Activated naive CD4-positive, alpha-beta T cell (primary cell): ENCODE measurements at places on chromosomes 5 and 9.

DNA sequence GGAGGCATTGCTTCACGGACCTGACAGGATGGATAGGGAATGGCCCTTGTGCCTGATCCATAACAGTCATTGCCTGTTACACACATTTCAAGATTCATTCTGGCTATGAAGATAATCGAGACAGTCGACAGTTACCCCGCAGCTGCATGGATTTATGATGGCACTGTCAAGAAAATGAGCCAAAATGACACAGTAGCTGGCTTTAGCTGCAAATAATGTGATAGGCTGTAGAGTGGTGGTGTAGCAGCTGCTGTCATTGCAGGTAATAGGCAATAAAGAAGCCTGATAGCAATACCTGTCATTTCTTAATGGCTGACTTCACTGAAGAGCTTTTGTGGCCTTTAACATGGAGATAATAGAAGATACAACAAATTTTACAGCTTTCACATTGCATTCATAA, 1085.2 kb upstream of the ARRDC3 start:
- DNase-seq = no peak

DNA sequence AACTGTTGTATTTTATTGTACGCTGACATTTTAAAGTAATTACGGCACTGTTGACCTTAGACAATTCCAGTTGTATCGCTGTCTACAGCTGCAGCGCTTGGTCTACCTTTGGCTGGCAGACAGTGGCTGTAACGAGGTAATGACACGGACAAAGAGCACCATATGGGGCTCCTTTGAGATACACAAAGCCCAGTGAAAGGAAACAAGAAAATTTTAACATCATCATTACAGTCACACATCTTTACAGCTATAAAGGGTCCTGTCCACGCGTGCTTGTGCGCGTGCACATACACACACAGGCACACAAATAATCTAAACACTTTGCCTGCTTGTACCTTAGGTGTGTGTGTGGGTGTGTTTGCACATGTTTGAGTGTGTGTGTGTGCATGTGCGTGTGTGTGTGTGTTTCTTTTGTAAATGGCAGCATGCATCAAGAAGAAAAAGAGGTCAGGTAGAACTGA, 946.0 kb downstream of the NR2F1-AS1 start:
- no peak for DNase-seq

DNA sequence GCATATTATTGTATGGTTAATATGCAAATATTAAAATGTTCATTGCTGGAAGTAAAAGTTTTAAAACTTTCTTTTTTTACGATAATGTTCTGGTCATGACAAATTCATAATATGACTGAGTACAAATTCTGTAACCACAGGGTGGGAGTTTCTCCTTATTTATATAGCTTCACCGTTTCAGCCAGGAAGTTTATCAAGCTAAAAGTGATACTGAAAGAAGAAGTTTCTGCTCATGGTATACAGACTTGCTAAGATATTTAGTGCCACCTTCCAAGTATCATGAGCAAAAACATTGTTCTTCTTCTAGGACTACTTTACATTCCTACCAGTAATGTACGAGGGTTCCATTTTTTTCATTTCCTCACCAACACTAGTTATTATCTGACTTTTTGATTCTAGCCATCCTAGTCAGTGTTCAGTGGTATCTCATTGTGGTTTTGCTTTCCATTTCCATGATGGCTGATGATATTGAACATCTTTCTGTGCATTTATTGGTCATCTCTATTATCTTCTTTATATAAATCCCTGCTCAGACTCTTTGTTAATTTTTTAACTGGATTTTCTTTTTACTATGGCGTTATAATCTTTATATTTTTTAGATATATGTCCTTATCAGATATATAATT, 94.2 kb upstream of the PRRC1 start:
- DNase-seq = no peak

DNA sequence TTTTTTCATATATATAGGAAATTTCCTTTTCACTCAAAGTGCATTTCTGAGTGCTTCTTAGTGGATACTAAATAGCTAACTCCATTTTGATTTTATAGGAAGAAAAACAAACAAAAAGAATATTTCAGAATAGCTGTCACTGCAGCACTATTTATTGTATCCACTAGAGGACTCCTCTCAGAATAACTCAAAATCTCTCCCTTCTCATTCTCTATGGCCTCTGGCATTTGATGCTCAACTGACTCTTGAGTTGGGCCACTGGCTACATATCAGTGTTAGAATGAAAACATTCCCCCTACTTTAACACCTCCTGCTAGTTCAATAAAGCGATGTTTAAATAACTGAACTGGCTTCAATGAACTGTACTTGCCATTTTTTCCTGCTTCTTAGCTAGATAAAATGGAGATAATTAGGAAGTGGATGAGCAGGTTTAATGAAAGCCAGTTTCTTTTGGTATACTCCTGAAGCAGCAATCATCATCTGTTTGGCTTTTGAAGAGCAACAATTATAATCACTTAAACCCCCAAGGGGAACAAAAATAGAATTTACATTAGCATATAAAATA, 16.6 kb upstream of the ELAVL2 start:
- no peak for DNase-seq

- no peak for DNase-seq
Measured at GRCh38 chr9:114722081-114722621, 40.2 kb upstream of the TEX48 start.

DNA sequence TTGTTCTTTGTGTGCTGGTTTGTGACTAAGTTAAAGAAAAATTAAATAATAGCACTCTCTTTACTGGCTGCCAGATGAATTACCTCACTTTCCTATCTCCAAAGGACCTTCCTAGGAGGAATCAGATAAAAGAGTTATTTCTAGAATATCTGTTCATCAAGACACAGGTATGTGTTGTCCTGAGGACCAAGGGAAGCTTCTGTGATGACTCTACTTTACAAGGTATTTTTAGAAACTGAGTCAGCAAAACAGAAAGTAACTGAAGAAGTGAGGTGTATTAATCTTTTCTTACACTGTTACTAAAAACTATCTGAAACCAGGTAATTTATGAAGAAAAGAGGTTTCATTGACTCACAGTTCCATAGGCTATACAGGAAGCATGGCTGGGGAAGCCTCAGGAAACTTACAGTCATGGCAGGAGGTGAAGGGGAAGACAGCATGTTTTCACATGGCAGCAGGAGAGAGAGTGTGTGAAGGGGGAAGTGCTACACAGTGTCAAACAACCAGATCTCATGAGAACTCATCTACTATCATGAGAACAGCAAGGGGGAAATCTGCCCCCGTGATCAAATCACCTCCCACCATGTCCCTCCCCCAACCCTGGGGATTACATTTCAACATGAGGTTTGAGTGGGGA, 189.2 kb upstream of the DMAC1 start:
- no peak for DNase-seq

- no peak for DNase-seq
Measured at GRCh38 chr5:140035881-140036280, 7.2 kb downstream of the NRG2 start.

- DNase-seq = no peak
Measured at GRCh38 chr9:98488571-98489312, 220.0 kb downstream of the GABBR2 start.

GRCh38 chr5:54692631-54693030, 175.1 kb downstream of the SNX18 start:
- no peak for DNase-seq

DNA sequence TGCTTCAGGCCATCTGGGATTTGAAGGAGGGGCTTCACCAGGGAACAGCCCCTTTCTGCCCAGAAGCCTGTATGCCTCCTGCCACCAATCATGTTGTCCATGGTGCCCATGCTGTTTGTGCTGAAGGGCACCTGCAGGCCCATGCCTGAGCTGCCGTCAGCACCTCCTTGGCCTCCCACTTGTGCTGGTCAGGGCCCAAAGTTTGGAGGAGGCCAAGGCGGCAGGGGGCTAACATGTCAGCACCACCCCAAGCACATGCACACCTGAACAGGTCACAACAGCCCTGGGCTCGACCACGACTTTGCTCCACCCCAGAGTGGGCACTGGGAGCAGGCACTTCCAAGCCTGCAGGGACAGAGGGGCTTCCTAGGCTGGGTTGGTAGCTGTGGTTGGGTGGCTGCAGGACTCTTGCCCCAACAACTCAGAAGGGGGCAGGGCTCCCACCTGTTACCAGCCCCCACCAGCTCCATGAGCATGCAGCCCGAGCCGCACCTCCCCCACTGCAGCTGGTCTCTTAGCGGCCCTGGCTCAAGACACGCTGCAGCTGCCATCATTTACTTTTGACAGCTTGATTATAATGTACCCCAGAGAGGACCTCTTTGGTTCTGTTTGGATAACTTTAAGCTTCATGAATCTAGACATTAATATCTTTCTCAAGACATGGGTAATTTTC, 19.8 kb upstream of the NFIL3 start:
- no peak for DNase-seq

- no peak for DNase-seq
Measured at GRCh38 chr9:134521817-134522501, 119.6 kb upstream of the COL5A1 start.

DNA sequence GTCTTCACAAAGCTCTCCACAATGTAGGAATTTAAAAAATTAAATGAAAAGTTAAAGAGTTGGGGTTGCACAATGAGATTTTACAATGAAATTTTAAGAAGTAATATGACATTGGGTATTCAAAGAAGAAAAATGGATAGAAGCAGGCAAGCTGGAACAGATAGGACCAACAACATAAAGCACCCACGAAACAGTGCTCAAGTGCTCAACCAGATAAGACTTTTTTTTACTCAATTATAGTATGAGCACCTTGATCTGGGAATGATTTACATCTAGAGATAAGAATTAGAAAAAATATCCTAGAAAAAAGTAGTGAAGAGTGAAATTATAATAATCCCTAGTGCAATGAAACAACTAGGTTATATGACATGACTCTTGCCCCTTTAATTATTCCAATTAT, 1670.1 kb upstream of the ACO1 start:
- DNase-seq = no peak

- DNase-seq = no peak
Measured at GRCh38 chr5:62017092-62017491, 288.9 kb upstream of the KIF2A start.

- no peak for DNase-seq
Measured at GRCh38 chr9:113289091-113289490, 13.6 kb downstream of the PRPF4 start.

- DNase-seq = no peak
Measured at GRCh38 chr9:91923145-91923544, 26.9 kb downstream of the ROR2 start.

- no peak for DNase-seq
Measured at GRCh38 chr5:164256351-164256750, 750.9 kb downstream of the MAT2B start.

DNA sequence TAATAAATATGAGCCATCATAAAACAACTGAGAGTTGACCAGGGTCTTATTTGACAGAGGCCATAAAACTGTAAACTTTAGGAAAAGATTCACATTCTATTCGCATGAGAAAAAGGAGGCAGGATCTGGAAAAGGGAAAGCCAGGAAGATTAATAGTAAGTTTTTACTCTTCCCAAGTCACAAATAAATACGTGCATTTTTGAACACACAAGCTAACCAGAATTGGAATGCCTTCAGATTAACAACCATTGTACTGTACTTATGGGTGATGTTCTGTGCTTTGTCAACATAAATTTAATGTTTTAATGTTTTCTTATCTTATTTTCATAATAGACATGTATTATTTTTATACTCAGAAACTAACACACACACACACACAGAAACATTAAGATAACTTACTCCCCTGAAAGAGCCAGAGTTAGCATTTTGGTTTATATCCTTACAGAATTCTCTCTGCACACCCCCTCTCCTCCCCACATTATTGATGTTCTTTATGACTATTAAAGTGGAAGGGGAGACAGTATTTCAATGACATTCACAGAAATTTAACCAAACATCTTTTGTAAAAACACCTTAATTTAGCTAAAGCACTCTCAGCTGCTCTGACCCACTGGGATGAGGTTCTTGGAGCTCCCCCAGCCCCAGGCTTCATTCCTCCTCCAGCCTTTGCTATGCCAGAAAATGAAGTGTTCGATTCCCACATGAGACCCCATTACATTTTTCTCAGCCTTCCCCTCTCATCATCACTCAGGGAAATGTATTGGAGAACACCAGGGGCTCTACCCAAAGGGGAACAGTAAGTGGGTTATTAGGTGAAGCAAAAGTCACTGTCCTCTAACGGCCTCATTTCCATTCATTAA, 155.5 kb downstream of the ESM1 start:
- no peak for DNase-seq

- DNase-seq = peak; percentile 13
Measured at GRCh38 chr9:127505396-127506116, 54.2 kb downstream of the LRSAM1 start.

GRCh38 chr5:19910136-19910535, 77.9 kb downstream of the CDH18 start:
- no peak for DNase-seq

GRCh38 chr9:28779243-28779642, 1206.0 kb upstream of the C9orf72 start:
- no peak for DNase-seq

DNA sequence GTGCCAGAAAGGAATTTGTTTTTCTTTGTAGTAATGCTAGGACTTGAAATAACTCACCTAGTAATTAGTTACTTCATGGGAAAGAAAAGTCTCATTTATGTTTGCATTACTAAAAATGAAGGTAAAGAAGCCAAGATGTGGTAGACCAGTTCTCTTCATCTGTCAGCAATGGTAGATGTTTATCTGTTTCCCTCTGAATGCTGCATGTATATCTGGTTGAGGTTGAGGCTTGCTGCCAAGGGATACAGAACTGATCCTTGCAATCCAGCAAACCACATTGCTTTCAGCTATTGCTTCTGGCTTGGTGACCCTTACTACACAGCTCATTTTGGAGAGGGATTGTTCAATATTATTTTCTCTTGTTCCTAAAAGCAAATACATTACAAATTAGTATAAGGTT, 73.6 kb downstream of the ZNF474 start:
- DNase-seq = no peak

DNA sequence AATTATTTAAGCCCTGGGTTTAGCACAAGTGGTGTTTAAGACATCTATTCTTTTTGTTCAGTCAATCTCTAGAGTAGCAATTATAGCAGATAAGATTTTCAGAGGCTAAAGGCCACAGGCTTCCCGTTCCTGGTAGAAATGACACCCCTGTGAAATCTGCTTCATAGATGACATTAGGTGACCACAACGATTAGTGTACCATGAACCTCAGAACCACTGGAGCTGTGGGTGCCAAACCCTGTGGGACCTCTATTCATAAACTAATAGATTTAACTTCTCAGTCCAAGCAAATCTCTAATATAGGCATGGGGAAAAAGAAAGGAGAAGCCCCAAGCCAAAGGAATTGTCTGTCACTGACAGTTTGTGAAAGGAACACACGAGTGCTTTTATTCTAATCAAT, 207.4 kb downstream of the ARRDC3 start:
- DNase-seq = no peak

- no peak for DNase-seq
Measured at GRCh38 chr9:438066-438465, 223.4 kb downstream of the DOCK8 start.
